Activated T-helper 2 cell treated with anti-CD3 and anti-CD28 coated beads, Interferon-gamma antibody, Interleukin-2, Interleukin-4, amounts not matched to agents 10 μg/mL and 5 μg/mL and 100 μg/mL, durations not matched to agents 14 hours and 24 hours and 36 hours (primary cell): ENCODE measurements at places on chromosomes 1 and 21. TPM values are rescaled to one million over a fixed set of nuclear protein-coding genes. Genes with fewer than 3 reads are reported as not detected.

- H3K4me1 ChIP-seq: no peaks in the 10 kb centered on the region
- H3K27ac ChIP-seq: no peak overlapping the region
- no peak overlapping the region for H3K4me3 ChIP-seq
- no peaks in the 10 kb centered on the region for H3K27me3 ChIP-seq
- no peak for DNase-seq
- no peaks in the 10 kb centered on the region for H3K36me3 ChIP-seq
These were observed 82.1 kb downstream of the TRABD2B start for GRCh38 chr1:47914952-47915676.

DNA sequence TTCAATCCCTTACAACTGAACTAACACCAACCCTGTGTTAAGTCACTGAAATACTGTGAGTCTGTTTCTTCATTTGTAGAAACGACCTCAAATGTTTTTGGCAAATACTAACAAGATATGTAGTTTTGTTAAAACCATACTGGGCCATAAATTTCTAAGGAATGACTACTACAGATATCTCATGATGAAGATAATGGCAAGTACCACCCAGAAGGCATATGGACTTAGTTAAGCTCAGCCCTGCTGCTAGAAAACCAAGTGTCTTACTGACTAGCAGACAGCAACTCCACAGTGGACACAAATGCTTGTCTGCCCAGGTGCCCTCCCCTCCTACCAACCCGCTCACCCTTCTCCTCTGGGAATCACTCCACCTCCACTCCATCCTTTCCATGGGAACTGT, 44.5 kb upstream of the BMP8B start:
- H3K4me1 ChIP-seq: peaks cover 3% of the 10 kb centered on the region
- H3K27me3 ChIP-seq: peaks cover 13% of the 10 kb centered on the region
- peaks cover 4% of the 10 kb centered on the region for H3K36me3 ChIP-seq
- no peak overlapping the region for H3K27ac ChIP-seq
- DNase-seq: no peak

- H3K4me3 ChIP-seq: no peak overlapping the region
- no peaks in the 10 kb centered on the region for H3K36me3 ChIP-seq
- no peak for DNase-seq
These were observed 662.3 kb upstream of the CAMK1G start for GRCh38 chr1:208921259-208921658.

GRCh38 chr1:214761030-214761429, 158.0 kb downstream of the CENPF start:
- no peaks in the 10 kb centered on the region for H3K27me3 ChIP-seq
- no peak for DNase-seq
- H3K36me3 ChIP-seq: no peaks in the 10 kb centered on the region
- no peak overlapping the region for H3K4me3 ChIP-seq
- H3K27ac ChIP-seq: no peak overlapping the region
- H3K4me1 ChIP-seq: no peaks in the 10 kb centered on the region

GRCh38 chr1:226764533-226764932, 25.5 kb upstream of the ITPKB start:
- H3K27ac ChIP-seq: peak overlapping the region; percentile 6
- H3K27me3 ChIP-seq: peaks cover 7% of the 10 kb centered on the region
- H3K36me3 ChIP-seq: no peaks in the 10 kb centered on the region
- no peak overlapping the region for H3K4me3 ChIP-seq
- no peak for DNase-seq
- H3K4me1 ChIP-seq: peaks cover 24% of the 10 kb centered on the region

- H3K27me3 ChIP-seq: no peaks in the 10 kb centered on the region
- DNase-seq: no peak
- peaks cover 35% of the 10 kb centered on the region for H3K4me1 ChIP-seq
- H3K27ac ChIP-seq: no peak overlapping the region
- H3K4me3 ChIP-seq: no peak overlapping the region
These were observed 3.5 kb upstream of the PRDX6 start for GRCh38 chr1:173473599-173474011.

GRCh38 chr1:109931189-109931731, 20.6 kb downstream of the CSF1 start:
- DNase-seq: no peak
- H3K27me3 ChIP-seq: no peaks in the 10 kb centered on the region
- no peak overlapping the region for H3K4me3 ChIP-seq
- H3K4me1 ChIP-seq: peaks cover 7% of the 10 kb centered on the region
- H3K36me3 ChIP-seq: peaks cover 43% of the 10 kb centered on the region

DNA sequence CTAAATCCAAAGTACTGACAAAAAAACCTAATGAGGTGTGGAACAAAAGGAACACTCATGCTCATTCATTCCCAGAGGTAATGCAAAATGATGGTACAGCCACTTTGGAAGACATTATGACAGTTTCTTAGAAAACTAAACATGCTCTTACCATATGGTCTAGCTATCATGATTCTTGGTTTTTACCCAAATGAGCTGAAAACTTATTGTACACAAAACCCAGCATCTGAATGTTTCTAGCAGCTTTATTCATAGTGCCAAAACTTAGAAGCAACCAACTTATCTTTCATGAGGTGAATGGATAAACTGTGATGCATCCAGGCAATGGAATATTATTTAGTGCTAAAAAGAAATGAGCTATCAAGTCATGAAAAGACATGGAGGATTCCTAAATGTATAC, 318.4 kb upstream of the OLFM3 start:
- H3K27me3 ChIP-seq: no peaks in the 10 kb centered on the region

- DNase-seq: no peak
- H3K27me3 ChIP-seq: no peaks in the 10 kb centered on the region
- no peak overlapping the region for H3K4me3 ChIP-seq
- no peaks in the 10 kb centered on the region for H3K36me3 ChIP-seq
- no peak overlapping the region for H3K27ac ChIP-seq
These were observed 2.4 kb downstream of the ELF3 start for GRCh38 chr1:202012544-202013478.

DNA sequence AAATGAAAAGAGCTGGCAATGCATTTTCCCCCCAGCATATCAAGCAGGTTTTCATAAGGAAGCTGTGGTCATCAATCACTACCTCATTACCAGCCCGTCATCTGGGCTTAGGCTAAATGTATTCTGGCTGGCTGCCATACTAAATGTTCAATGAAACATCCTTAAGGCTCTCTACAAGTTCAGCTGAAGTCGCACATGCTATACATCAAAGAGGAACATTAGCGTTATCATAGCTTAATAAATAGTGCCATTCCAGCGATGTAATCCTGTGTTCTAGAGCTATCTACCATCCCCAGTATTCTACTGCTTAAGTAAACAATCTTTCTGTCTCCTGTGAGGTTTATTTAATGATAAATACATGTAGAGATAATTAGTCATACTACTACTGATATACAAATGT, 288.8 kb downstream of the DPYD start:
- no peak for DNase-seq
- H3K36me3 ChIP-seq: no peaks in the 10 kb centered on the region
- H3K27me3 ChIP-seq: no peaks in the 10 kb centered on the region
- H3K27ac ChIP-seq: no peak overlapping the region
- H3K4me3 ChIP-seq: no peak overlapping the region
- H3K4me1 ChIP-seq: no peaks in the 10 kb centered on the region

Gene ABCA4
- not detected in 2 replicates for total RNA-seq

Gene PLEKHG5
- total RNA-seq: 1.1 and 1.6 TPM in 2 replicates

Gene S100A7A
- not detected in 2 replicates for total RNA-seq

Gene LSM10
- 48.4 and 55.3 TPM in 2 replicates for total RNA-seq

Gene CA6
- 0.37 and 0.41 TPM in 2 replicates for total RNA-seq

Gene GJA5
- not detected in 2 replicates for total RNA-seq
